Heart right ventricle (tissue), 16 donors: ENCODE measurements at places on chromosomes 3 and 15. TPM values are rescaled to one million over a fixed set of nuclear protein-coding genes. Genes with fewer than 3 reads are reported as not detected.

KBTBD8 gene
- total RNA-seq: 8.7 TPM

SCN5A gene
- 192 TPM for total RNA-seq

SNX1 gene
- total RNA-seq: 94.4 TPM

- DNase-seq: no peak
Observed at GRCh38 chr15:70065006-70065722, 32.6 kb downstream of the TLE3 start.

DNA sequence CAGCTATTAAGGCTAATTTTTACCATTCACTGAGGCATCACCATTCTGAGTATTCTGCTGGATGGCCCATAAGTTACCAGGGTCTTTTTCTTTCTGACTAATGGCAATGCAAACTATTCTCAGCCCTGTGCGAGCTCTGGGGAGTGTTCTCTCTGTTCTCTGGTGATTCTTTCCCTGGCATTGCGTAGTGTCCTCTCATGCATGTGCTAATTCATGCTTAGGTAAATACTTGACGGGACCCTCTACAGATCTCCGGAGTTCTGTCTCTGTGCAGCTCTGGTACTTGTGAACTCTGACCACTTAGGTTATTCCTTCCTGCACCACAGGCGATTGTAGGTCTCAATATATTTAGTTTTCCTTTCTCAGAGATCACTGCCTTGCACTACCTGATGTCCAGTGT lies 34.8 kb downstream of the UBE2E1 start:
- DNase-seq: no peak

DNA sequence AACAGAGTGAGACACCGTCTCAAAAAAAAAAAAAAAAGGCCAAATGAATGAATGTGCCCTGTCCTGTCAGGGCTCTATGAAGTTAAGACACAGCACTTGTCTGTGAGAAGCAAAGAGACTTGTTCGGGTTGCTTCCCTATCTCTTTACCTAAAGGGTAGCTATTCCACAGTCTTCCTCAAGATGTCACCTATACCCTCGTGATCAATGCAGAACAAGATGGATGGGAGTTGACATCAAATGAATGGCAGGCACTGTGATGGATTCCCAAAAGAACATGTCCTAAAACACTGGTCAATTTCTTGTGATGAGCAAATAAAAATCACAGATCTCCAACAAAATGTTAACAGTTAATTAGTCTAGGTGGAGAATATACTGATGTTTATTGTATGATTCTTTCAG lies 9.5 kb downstream of the TADA3 start:
- DNase-seq: no peak

- DNase-seq: no peak
Observed at GRCh38 chr3:152444029-152444641, 175.4 kb downstream of the MBNL1 start.

DNA sequence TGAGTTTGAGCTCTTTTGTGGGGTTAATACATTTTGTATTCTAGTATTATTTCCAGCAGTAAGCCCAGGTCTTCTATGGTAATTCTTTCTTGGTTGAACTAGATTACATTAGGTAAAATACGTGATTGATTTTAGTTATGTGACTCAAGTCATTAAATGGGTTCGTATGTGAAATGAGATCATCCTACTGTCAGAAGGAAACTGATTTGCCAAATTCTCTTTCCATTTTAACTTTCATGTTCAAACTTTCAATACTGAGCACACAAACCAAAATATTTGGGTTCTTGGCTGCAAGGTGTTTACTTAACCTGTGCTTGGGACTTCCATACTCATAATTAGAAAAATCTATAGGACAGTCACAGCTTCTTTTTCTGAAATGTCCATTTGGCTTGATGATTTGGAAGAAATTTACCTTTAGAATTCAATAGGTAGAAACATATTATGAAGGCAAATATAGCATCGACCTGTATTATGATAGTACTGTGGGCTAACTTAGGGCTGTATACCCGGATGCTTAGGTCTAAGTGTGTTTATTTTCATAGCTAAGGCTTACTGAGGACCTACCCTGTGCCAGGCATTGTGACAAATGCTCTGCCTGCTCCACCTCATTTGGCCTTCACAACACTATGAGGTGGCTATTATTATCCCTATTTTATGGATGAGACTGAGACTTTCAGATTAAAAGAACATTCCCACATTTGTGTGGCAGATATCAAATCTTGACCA lies 631.8 kb upstream of the GRM7 start:
- no peak for DNase-seq

DNA sequence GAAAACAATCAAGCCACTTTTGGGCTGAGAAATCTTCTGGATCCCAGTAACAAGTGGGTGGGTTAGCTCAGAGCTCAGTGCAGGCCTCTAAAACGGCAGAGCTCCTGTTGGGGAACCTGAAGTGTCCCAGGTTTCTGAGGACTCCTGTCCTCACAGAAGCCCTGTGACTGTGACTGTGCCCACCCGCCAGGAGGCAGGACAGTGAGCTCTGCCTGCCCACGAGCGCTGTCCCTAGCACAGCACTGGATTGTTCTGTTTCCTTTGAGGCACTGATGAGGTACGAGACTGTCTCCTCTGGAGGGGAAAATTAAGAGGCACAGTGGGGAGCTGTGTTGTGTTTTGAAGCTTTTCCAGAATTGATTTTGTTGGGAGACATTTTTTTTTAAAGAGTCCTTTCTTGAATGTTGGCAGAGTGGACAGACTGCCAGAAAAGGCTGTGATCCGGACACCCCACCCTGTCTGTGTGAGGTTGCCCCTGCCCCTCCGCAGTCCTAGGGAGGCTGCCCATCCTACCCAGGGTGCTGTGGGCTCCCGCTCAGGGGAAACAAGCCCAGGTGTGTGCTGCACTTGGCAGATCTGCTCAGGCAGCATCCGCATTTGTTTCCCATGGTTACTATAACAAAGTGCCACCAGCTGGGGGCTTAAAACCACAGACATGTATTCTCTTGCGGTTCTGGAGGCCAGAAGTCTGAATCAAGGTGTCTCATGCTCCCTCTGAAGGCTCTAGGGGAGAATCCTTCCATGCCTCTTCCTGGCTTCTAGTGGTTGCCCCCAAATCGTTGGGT lies 66.6 kb upstream of the LARS2 start:
- no peak for DNase-seq

- no peak for DNase-seq
Observed at GRCh38 chr15:69307939-69308338, 9.2 kb downstream of the PAQR5 start.
